RWPE1 (cell line): ENCODE measurements at places on chromosomes 12 and 14.
A peak's percentile ranks its signal among the peaks of the same experiment; 100 is the strongest.

- no peak for DNase-seq
These were observed 85.9 kb upstream of the PDE3A start for GRCh38 chr12:20282401-20282800.

DNA sequence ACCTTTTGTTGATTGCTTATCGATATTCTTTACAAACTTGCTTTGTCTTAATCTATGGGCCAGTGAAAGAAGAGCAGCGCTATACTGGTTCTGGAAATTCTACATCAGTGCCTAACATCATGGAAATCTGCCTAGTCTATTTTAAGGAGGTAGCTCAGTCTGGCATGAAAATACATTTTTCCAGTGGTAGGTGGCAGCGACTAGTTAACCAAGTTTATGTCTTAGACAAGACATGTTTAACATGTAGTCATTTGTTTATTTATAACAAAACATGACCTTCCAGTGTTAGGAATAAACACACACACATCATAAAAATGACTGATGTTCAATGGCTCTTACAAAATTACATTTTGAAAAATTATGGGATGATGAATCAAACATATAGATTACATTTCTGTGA is 336.0 kb upstream of the SOX5 start:
- DNase-seq: no peak

DNA sequence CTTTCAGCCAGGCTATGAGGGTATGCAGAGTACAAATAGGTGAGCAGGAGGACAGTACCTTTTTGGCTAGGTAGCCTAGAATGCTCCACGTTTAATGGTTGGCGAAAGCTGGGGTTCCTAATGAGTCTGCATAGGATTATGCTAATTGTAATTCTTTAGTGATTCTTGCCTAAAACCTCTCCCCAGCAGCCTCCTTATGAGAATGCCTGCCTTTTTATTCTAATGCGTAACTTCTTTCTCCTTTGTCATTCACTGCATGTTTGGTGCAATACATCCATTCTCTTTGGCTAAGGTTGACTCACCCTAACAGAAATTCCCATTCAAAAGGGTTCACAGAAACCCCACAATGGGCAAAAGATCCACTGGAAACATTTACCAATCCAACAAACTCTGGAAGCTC is 752.2 kb downstream of the FSCB start:
- no peak for DNase-seq

DNA sequence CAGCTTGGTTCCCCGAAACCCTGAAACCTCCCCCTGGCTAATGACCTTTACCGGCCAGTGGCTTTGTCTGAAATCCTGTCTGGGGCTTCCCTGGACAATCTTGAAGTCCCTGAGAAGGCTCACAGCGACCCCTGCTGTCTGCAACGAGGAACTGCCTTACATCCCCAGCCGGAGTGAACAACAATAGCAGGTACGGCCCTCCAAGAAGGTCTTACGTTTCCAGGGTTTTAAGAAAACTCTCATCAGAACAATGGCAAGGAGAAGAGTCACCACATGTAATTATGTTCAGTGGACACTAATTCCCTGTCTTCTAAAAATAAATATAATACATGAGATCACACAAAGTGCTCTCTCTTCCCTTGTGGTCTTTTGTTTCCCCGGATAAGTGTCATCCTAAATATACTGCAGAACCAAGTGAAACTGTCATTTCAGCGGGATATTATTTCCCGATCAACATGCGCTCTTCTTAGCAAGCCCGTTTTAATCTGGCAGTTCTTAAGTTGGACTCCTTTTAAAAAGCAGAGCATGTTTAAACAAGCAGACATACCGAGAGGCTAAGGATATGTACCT is 53.3 kb downstream of the RBM19 start:
- peak; percentile 73 for DNase-seq

DNA sequence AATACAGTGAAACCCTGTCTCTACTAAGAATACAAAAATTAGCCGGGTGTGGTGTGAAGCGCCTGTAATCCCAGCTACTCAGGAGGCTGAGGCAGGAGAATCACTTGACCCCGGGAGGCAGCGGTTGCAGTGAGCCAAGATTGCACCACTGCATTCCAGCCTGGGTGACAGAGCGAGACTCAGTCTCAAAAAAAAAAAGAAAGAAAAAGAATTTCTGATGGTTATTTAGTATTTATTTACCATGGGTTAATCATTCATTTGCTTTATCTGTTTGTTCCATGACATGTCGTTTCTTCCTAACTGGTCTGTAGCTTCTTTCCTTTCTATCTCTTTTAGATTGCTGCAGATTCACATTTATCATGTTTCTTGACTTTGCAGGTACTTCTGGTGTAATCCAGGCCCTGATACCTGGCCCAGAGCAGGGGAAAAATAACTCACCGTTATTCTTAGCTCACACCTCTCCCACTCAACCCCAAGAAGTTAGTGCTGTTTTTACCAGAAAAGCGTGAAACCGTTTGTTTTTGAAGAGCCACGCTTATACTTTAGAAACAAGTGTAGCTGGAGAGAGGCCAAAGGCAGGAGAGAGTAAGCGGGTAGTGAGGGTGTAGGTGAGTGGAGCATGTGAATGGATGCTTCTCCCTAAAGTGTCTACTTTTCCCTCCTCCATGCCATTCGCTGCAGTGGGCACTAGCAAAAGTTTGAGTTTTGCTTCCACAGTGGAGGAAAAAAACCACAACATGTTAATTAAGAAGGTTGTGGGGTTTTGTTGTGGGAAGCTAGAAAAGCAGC is 45.4 kb downstream of the SRGAP1 start:
- DNase-seq: no peak

GRCh38 chr12:131346555-131347344 is 364.1 kb upstream of the SFSWAP start:
- no peak for DNase-seq

GRCh38 chr14:69087061-69087461 is 65.9 kb downstream of the DCAF5 start:
- DNase-seq: no peak
